D341Med (cell line): ENCODE measurements at places on chromosomes 1 and 21.
A peak's percentile ranks its signal among the peaks of the same experiment; 100 is the strongest.

DNA sequence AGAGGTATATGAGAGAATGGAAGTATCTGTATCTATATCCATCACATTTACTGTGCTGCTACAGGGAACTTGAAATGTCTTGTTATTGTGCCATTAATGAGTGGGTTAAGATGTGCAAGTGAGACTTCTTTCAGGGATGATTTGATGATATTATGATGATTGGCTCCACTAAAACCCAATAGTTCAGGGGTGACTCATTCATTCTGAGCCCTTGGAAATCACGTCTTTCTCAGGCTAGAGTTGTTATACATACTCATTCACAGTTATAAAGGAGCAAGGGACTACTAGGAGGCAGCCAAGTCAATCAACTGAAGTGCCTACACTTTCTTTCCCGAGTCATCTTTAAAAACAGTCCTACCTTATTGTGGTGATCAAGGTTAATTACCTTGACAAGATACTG is 1109.8 kb upstream of the B3GALT2 start:
- DNase-seq, result no peak

DNA sequence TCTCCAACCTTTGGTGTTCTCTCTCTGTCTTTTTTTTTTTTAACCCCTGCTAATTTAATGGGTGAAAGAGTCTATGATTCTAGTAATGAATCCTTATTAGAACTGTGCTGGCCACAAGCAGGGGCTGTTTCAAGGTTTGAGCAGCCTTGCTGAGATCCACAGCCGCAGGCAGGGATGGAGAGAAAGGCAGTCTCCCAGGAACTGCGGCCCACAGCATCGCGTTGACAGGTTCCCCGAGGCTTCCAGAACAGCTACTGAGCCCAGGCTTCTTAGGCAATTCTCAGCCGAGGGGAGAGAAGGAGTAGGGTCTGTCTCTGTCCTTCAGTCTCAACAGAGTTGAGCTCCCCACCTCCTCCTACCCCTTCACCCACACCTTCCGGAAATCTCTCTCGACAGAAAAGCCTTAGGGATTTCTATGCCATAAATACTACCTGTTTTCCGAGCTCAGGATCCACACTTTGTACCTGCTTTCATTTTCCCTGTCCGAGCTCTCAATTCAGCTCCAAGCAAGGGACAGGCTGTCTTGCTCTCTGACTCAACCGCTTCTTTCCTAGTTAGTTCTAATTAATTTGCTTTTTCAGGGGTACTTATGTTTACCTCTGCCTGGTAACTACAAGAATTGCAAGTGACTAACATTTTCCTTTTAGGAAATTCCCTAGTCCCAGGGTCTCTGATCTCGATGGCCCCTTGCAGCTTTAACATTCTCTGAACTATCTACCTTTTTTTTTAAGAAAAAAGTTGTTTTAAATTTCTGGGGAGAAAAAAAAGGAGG is 6.7 kb upstream of the CASZ1 start:
- no peak for DNase-seq

- DNase-seq, result no peak
Measured at GRCh38 chr21:34800797-34801518, 132.2 kb downstream of the CLIC6 start.

DNA sequence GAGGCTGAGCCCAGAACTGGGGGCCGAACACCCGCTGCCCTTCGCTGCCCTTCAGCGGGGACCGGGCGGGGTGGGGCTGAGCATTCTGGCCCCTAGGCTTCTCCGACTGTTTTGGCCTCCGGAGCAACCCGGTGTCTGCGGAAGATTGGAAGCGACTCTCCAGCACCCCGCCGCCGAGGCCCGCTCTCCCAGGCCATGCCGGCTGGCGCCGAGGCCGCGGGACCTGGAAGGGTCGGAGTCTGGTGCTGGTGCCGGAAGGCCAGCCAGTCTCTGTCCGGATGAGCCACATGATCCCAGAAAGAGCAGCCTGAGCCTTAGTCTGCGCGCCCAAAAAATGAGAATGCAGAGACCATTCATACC is 272.0 kb downstream of the FOXD2 start:
- DNase-seq, result peak; percentile 46
